ENCODE measurements at places on chromosomes 5 and 9.

DNA sequence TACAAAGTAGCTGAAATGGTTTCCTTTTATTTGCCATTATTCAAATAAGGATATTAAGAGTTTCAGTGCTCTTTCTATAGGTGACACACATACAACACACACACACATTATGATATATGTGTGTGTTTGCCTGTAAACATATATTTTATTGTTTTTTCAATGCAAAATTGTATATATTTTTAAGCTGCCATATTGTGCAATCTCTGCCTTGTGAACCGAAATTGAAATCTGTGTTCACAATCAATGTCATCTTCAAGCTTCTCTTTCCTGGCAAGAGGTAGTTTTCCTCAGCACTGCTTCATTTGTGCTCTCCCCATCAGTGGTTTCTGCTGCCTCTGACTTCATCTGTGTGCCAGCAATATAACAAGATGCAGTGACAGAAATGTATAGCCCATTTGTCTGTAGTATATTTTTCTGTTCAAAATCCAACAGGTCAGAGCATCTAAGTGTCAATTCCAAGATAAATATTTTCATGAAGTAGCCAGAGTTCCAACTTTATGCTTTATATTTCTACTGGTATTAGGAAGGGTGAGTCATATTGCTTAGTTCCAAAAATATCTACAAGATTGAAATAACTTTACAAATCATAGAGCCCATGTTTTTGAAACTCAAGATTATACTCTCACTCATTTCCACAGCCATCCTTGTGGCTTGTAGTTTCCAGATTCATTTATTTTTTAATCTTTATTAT, 1704.8 kb upstream of the CDH9 start:
- DNase-seq = no peak

- no peak for DNase-seq
Measured at GRCh38 chr9:36517131-36517530, 55.6 kb upstream of the MELK start.

DNA sequence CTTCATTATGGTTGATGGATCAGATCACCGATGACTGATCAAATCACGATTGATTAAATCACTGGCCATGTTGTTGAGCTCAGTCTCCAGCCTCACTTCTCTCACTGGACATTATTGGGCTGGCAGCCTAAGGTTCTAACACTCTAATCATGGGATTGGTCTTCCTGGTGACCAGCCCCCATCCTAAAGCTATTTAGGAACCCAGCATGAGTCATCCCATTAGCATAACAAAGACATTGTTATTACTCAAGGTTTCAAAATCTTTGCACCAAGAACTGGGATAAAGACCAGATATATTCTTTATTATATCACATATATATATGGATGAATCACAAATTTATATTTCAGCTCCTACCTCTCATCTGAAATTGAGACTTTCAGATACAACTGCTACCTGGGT, 272.1 kb upstream of the IL12B start:
- no peak for DNase-seq

DNA sequence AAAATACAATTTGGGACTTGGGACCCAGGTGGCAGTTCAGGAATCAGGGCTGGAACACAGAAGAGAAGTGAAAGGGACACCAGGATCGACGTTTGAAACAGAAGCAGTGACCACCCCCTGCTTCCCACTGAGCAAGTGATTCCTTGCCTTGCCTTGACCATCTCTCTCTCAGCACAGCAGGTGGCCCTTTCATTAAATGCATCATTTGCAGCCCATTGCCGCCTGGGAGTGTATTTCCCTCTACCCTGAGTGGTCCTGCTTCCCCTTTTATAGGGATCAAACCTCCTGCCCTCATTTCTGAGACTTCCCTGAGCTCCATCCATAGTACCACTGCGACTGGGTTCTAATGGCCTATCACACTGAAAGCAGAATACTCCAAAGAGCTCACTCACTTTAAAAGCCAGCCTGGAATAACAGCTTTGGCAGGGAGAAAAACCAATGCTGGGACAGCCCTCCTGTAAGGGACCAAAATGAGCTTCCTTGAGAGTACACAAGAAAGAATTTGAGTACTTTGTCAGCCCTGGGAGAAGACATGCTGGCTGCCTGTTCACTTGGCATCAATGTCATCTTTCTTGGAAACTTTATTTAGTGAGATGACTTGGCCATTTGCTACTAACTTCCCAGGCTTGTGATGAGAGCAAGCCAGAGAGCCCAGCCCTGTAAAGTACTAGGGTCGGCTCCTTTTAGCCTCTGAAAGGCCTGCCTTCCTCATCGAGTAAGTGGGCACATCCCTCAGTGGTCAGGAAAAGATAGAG, 149.7 kb downstream of the SLIT3 start:
- DNase-seq = no peak

DNA sequence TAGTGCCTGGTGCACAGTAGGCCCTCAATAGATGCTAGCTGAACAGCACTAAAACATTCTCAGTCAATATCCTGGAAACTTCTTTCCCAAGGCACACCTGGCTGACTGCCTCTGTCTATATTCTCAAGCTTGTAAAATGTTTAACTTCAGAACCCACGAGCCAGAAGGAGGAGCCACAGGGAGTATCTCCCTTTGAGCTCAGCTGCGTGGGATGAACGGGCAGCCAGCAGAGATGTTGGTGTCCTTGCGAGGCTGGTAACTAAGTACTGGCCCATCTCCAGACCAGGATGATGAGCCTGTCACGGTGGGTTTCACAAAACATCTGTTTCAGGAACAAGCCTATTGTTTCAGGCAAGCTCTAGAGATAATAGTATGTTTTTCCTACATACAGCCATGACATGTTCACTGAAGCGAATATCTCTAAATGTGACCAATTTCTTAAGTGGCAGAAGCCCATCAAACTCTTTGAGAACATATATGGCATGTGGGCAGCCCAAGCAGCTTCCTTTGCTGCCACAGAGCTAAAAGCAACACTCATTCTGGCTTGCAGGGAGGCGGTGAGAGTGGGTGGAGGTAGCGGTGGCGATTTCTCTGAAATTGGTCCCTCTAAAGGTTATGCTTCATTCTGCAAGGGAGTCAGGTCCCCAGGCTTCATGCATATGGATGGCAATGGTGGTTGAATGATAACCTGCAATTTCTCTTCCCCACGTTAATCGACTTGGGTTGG, 206.2 kb downstream of the TTLL11 start:
- DNase-seq = no peak

GRCh38 chr5:141522301-141522700, 33.4 kb downstream of the PCDHGC5 start:
- no peak for DNase-seq

- no peak for DNase-seq
Measured at GRCh38 chr5:153425914-153426313, 64.6 kb upstream of the GRIA1 start.

DNA sequence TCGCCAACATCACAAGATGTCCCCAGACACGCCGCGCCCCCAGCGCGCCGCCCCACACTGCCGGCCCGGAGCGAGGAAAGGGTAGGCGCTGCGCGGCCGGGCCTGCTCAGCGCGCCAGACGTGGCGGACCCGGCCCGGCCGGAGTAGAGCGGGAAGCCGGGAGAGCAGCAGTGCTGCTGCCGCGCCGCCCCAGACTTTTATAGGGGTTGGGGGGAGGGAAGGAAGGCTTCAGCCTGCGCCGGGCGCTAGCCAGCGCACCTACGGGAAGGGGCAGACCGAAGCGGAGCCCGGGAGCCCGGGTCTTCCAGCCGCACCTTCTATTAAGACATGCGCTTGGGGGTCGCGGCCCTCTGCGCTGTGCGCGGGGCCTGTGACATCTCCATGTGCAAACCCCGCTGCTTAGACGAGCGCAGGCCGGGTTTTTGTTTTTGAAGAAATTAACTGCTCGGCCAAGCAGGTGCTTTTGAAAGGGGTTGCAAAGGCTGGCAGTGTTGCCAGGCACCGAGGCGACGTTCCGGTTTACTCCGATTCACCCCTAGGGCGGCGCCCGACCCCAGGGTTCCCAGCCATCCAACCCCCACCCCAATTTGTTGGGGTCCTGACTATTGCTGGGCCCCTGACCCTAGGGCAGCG, 353 bp upstream of the PAX5 start:
- no peak for DNase-seq

GRCh38 chr5:148805326-148806290, 20.8 kb upstream of the ADRB2 start:
- DNase-seq = no peak

DNA sequence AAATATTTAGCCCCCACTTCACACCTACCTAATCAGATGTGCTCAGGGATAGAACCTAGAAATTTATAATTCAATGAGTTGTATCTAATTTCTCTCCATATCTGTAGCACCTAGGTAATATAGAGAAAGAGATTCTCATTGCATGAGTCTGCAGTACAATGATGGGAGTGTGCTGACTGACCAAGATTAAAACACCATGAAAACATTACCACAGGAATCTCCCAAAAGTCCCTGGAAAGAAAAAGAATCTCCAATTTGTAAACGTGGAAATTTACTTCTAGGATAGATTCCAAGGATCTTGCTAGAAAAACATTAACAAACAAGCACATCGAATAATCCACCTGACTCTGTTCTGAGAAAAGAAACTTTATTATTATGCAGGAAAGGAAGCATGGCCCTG, 45.0 kb upstream of the DMRTA1 start:
- DNase-seq = no peak

DNA sequence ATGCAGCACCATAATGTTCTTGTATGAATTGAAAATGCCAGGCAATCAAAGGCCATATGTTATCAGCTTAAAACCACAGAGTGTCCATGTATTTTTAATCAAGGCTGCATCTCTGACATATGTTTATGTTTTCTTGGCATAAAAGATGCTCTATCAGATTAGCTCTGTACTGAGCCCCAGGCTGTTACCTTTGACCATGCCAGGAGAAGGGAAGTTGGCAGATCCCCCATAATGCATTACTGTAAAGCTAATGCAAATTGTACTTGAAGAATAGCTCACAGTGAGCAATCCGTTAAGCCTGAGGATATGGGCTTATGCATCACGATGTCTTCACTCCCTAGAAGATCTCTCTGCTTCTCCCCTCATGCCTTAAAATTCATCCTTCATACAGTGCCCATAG, 414.4 kb downstream of the BRINP1 start:
- no peak for DNase-seq

DNA sequence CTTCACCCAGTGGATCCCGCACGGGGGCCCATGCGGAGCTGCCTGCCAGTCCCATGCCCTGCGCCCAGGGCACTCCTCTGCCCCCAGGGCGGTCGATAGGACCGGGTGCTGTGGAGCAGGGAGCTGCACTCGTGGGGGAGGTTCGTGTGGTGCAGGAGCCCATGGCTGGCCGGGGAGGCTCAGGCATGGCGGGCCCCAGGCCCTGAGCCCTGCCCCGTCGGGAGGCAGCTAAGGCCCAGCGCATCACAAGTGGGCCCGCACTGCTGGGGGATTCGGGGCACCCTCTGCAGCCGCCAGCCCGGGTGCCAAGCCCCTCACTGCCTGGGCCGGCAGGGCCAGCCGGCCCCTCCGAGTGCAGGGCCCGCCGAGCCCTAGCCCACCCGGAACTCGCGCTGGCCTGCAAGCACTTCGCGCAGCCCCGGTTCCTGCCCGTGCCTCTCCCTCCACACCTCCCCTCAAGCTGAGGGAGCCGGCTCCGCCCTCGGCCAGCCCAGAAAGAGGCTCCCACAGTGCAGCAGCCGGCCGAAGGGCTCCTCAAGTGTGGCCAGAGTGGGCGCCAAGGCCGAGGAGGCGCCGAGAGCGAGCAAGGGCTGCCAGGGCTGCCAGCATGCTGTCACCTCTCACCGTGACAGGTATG, 221.1 kb upstream of the RORB start:
- no peak for DNase-seq

DNA sequence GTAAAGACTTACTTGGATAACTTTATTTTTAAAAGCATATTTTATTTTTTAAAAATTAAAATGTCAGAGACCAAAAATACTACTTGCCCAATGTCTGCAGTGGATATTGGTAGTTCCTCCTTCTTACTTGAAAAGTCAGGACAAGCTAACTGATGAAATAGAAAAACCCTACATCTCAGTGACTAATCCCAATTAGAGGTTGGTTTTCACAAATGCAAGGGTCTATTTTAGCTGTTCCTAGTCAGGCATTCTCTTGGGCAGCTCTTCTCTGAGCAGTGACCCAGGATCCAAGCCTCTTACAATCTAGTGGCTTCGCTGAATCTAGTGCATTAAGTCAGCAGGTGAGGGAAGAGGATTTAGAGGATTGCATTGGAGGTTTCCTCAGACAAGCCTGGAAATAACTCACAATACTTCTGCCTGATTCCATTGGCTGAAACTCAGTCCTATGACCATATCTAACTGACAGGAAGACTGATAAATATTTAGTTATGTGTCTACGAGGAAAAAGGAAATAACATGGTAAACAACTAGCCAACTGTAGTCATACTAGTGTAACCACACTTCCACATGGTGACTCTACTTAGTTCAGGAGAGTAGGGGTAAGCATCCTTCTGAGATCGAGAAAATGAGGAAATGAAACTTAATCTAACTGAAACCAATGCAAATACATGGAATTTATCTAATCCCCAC, 34.2 kb upstream of the MIER3 start:
- DNase-seq = no peak

DNA sequence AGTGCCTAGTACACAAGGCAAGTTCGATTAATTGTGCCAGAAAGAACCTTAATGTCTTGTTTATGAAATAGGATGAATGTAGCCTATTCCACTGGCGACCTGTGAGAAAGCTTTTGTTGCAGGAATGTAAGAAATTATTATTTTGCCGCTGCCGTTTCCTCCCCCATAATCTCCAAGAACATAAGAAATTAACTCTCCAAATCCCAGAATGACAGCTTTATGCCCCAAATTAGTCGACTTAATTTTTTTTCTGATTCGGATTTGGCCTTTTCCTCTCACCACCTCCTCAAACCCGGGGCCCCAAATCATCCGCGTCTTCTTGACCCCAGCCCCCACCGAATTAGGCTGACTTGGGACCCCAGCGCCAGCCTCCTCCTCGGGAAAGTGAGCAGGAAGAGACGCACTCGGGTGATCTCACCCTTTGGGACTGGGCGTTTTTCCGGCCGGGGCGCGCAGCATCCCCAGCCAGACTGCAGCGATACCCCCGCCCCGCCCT, 682 bp upstream of the SPTAN1 start:
- DNase-seq = no peak

- DNase-seq = no peak
Measured at GRCh38 chr5:4078544-4078943, 482.9 kb downstream of the IRX1 start.

GRCh38 chr5:133226186-133226585, 174.4 kb downstream of the HSPA4 start:
- no peak for DNase-seq

- peak; percentile 17 for DNase-seq
Measured at GRCh38 chr5:64811050-64811640, 42.4 kb downstream of the CWC27 start.

- no peak for DNase-seq
Measured at GRCh38 chr5:169920474-169920873, 59.8 kb downstream of the INSYN2B start.
